ENCODE measurements at places on chromosomes 11 and 22.

DNA sequence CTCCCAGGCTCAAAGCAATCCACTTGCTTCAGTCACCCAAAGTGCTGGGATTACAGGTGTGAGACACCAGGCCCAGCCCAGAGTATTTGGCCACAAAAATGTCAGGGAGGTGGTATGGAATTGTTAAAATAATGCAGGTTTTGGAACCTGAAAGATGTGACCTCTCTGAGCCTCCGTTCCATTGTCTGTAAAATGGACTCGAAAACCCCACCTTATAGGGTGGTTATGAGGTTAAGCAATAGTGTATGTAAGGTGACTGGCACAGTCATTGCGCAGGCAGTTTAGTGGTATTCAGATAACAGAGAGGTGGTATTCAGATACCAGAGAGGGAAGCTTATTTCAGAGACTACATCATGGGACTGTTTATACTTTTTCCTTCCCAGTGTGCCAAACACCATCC lies 52.5 kb upstream of the PRSS23 start:
- no peak for DNase-seq

GRCh38 chr11:75277211-75277805 lies 36.7 kb downstream of the TPBGL start:
- no peak for DNase-seq

DNA sequence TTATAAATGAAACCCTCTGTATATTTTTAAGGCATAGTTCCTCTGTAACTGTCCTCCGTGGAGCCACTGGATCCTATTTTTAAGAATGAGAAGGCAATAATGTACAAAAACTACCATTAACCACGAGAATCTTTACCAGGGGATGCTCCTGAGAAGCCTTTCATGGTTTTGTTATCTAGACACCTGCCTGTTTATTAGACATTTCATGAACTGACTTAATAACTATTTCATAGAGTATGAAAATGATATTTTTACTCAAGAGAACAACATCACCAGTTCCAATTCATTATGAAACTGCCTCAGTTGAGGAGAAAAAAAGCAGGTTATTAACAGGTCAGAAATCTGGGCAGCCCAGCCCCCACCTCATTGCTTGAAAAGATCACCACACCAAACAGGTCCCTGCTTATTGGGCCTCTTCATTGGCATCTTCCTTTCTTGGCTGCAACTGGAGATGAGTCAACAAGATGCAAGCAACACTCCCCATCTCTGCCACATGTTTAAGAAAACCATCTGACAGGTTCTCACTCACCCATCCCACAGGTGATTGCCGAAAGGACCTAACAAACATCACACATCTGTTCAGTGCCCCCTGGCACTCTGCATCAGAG lies 27.8 kb downstream of the ETS1 start:
- no peak for DNase-seq

DNA sequence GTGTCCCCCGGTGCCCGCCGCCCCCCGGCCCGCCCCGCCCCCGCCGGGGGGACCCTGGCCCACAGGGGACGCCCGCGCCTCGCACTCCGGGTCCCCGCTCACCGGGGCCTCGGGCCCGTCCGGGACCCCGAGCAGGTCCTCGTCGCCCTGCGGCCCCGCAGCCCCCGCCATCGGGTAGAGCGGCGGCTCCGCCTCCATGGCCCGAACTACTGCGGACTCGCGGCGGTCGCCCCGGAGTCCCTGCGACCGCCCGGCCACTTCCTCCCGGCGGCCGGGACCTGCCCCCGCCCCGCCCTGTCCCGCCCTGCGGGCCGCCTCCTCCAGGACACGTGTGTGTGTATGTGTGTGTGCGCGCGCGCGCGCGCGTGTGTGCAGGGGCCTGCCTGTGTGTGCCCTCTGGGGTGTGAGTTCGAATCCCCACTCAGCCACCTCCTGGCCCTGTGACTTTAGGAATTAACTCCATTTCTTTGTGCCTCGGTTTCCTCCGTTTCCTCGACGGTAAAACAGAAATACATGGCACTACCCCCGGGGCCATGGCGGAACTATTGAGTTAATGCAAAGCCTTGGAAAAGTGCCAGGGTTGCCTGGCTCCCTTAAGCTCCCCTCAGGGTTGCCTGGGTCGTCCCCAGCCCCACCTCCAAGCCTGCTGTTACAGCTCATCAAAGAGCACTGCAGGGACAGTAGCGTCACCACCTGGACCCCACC lies at the start of gene UNC93B1:
UNC93B1 (minus strand) TSS at position 252 of the 705 bp plus-strand sequence; CDS start at position 198, 54 bp downstream.
- peak; percentile 86 for DNase-seq

DNA sequence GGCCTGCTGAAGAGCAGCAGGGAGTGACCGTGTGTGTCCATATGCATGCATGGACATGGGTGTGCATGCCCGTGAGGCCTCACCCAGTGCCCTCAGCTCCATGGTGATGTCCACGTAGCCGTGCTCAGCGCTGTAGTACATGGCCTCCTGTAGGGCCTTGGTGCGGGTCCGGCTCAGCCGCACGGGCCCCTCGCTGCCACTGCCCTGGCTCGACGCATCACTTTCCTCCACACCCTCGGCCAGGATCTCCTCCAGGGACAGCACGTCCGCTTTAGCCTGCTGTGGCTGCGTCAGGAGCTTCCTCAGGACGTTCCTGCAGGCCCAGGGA lies 57.0 kb downstream of the NAT10 start:
- no peak for DNase-seq

DNA sequence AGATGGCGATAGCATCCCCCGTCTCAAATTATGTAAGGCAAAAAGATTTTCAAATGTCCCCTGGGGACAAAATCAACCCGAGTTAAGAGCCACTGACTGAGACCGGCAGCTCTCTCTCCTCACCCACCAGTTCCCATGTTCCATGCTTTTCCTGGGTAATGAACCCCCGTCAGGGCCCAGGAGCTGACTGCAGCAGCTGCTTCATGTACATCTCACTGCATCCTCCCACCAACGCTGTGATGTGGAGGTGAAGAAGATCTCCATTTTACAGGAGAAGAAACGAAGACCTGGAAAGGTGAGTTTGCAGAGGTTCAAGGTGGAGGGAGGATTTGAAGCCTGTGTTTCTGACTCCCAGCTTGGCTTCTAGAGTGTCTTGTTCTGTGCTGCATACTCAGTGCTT lies 481.1 kb downstream of the MIAT start:
- DNase-seq, result no peak

GRCh38 chr11:97645736-97646135 lies 1255.9 kb downstream of the JRKL start:
- no peak for DNase-seq

- DNase-seq, result no peak
Measured at GRCh38 chr11:95566211-95566610, 223.4 kb downstream of the FAM76B start.

- no peak for DNase-seq
Measured at GRCh38 chr11:116294630-116295029, 478.2 kb downstream of the BUD13 start.

GRCh38 chr11:14424096-14424495 lies 65.1 kb upstream of the RRAS2 start:
- no peak for DNase-seq

GRCh38 chr11:18061351-18061750 lies 15.3 kb upstream of the TPH1 start:
- no peak for DNase-seq

GRCh38 chr11:121715405-121715804 lies 262.6 kb upstream of the SORL1-AS1 start:
- DNase-seq, result no peak

DNA sequence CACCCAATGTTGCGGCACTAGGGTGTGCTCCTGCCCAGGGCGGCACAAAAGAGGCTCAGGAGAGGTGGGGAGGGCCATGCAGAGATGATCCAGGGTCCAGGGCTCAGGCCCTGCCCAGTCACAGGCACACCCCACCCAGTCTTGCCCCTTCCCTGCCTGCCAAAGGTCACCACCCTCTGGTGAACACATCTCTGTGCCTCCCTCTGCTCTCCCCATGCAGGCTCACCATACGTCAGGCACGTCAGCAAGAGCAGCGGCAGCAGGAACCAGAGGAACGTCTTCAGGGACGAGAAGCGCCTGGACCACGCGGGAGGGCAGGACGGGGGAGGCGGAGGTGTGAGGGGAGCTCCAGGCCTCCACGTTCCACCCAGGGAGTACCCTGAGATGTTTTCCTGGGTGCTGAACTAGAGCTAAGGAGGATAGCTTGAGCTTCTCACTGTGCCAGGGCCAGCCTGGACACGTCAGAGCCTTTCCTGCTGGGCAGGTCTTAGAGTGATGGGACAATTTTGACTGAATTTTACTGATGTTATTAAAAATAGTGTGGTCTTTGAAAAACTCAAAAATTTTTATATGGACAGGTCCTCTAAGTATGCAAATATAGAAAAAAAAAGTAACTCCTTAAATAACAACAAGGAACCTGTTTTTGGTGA lies 7.2 kb downstream of the SUN2 start:
- no peak for DNase-seq

DNA sequence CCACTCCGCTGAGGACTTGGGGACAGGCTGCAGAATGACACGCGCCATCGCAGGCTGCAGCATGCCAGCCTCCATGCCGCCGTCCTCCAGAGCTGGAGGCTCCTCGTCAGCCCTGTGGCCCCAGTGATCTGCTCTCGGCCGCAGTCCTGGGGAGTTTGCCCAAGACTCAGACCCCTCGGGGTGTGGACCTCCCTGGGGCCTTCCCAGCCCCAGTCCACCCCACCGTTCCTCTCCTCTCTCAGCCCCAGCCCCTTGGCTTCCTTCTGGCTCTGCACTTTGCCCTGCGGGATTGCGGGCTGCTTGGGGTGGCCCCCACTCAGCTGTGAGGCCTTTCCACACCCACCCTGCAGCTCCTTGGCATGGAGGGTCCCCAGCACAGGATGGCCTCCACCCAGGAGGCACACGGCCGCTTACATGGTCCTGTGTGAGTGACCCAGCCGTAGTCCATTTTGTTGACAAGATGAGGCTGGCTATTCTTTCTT lies 414.9 kb downstream of the TBC1D22A start:
- no peak for DNase-seq

DNA sequence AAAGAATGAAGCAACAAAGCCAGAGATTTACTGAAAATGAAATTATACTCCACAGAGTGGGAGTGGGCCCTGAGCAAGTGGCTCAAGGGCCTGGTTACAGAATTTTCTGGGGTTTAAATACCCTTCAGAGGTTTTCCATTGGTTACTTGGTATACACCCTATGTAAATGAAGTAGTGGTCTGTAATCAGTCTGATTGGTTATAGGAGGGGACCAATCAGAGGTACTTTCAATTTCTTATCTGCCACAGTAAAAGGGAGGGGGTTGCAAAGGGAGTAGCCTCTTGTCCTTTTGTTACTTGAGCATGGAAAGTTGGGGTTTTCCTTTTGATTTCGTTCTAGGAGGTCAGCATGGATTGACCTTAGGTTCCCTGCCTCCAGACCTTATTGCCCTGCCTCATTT lies 63.5 kb downstream of the ATM start:
- DNase-seq, result no peak

GRCh38 chr11:44622190-44622650 lies 56.8 kb downstream of the CD82 start:
- DNase-seq, result peak; percentile 14

DNA sequence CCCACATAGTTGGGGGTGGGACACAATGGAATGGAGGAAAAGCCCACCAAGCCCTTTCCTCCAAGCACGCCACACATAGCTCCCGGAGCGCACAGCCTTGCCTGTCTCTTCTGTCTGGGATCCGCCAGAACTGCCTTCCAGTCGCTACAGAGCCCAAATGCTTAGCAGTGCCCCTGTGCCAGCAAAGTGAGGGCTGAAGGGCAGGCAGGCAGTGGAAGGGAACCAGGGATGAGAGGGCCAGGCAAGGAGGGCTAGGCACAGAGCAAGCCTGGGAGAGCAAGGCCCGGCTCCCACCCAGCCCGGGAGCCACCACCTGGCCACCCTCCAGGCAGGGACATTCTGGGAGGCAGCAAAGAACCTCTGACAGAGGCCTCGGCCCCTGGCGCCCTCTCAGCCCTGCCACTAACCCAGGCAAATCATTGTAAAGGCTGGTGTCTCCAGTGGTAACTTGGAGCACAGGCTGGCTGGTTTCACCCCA lies 32.5 kb downstream of the PPP2R1B start:
- no peak for DNase-seq

Measured in D341Med (cell line).